ENCODE measurements at places on chromosomes 5 and 9. TPM values are rescaled to one million over a fixed set of nuclear protein-coding genes. Genes with fewer than 3 reads are reported as not detected.

Gene ZNF354C
- 6.3 TPM for total RNA-seq

Gene CDX1
- total RNA-seq: 1.0 TPM

Gene MELK
- 11.0 TPM for total RNA-seq

Gene INSYN2B
- 2.7 TPM for total RNA-seq

Gene TPPP
- 0.13 TPM for total RNA-seq

Gene ENTREP1
- total RNA-seq: 0.24 TPM

Gene MTX3
- total RNA-seq: 12.7 TPM

Gene EPB41L4B
- 19.3 TPM for total RNA-seq

Gene SLC6A3
- total RNA-seq: not detected

Gene POLE3
- 35.5 TPM for total RNA-seq

Gene ENDOG
- total RNA-seq: 29.3 TPM

Gene NR2F1-AS1
- total RNA-seq: 40.9 TPM

Gene UNC5A
- total RNA-seq: not detected

Gene TNFSF8
- not detected for total RNA-seq
